ENCODE measurements at places on chromosomes 16 and 17. TPM values are rescaled to one million over a fixed set of nuclear protein-coding genes. Genes with fewer than 3 reads are reported as not detected.
A peak's percentile ranks its signal among the peaks of the same experiment; 100 is the strongest.

SRL gene
- total RNA-seq, result not detected

FAM171A2 gene
- total RNA-seq, result 4.6 TPM

GRCh38 chr16:82061861-82062525 is 26.9 kb downstream of the HSD17B2 start:
- peak; percentile 63 for DNase-seq

MAPT gene
- not detected for total RNA-seq

COX6A2 gene
- total RNA-seq, result not detected

KLHL10 gene
- total RNA-seq, result 2.3 TPM

- DNase-seq, result no peak
Measured at GRCh38 chr16:64948056-64948455, 173.8 kb downstream of the CDH11 start.

DNA sequence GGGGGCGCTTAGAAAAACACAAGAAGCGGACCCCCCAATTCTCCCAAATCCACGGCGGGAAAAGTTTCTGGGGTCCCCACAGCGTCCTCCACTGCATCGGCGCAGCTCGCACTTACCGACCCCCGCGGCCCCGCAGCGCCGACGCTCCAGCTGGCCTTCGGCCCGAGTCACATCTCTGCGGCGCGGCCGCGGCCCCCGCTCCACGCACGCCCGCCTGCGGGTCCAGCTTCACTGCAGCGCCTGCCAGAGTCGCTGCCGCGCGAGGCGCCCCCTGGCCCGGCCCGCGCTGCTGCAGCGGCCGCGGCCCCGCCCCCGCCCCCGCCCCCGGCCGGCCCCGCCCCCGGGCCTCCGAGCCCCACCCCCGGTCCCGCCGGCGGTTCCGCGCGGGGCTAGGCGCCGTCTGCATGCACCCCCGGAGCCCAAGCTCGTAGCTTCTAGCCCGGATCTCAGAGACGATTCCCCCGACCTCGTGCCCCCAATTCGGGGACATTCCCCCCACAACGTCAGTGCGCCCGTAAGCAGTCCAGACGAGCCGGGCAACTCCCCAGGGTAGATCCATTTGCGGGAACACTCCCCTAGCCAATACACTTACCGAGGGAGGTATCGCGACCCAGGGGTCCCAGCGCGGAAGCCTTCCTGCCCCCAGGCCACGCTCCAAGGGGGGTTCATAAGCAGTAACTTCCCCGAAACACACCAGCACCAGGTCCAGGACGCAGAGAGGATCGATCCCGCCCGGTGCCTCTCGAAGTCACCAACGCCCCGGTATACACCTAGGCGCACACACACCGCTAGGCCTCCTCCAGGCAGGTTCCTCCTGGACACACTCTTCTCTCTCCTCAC is at the start of gene GPRC5B:
Gene GPRC5B (minus strand): TSS at position 238 of the 840 bp plus-strand sequence. CDS start 12,003 bp downstream, outside the sequence.
- peak; percentile 54 for DNase-seq

DNA sequence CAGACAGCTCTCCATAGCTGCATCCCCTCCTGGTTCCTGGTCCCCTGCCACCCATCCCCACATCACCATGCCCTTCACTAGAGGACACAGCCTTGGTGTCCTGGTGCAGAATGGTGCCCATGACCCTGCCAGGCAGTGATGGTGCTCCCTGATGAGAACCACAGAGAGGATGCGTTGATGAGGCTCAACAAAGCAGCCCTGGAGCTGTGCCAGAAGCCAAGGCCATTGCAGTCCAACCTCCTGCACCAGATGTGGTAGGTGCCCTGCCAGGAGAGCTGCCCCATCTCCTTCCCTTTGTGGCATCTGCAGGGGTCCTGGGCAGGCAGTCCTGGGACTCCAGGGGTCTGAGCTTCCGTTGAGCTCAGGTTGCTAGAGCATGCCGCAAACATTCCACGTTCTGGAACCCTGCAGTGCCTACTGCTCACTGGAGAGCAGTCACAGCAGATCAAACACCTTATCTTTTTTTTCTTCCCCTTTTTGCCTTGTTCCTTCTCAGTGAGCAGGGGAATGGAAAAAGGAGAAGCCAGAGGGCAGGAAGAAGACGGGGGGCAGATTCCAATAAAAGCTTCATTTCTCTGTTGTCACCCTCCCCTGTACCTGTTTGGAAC is 5.3 kb upstream of the EPN3 start:
- DNase-seq, result no peak

- DNase-seq, result no peak
Measured at GRCh38 chr17:72531729-72532128, 410.9 kb downstream of the SOX9 start.

TRIM72 gene
- not detected for total RNA-seq

- DNase-seq, result no peak
Measured at GRCh38 chr16:55686671-55687070, 30.9 kb downstream of the SLC6A2 start.

TPSD1 gene
- not detected for total RNA-seq

NT5C3B gene
- total RNA-seq, result 69.8 TPM

- DNase-seq, result peak; percentile 17
Measured at GRCh38 chr17:68437979-68438822, 19.1 kb downstream of the WIPI1 start.

GRCh38 chr17:80279895-80280294 is 19.2 kb downstream of the RNF213 start:
- peak; percentile 93 for DNase-seq

DNA sequence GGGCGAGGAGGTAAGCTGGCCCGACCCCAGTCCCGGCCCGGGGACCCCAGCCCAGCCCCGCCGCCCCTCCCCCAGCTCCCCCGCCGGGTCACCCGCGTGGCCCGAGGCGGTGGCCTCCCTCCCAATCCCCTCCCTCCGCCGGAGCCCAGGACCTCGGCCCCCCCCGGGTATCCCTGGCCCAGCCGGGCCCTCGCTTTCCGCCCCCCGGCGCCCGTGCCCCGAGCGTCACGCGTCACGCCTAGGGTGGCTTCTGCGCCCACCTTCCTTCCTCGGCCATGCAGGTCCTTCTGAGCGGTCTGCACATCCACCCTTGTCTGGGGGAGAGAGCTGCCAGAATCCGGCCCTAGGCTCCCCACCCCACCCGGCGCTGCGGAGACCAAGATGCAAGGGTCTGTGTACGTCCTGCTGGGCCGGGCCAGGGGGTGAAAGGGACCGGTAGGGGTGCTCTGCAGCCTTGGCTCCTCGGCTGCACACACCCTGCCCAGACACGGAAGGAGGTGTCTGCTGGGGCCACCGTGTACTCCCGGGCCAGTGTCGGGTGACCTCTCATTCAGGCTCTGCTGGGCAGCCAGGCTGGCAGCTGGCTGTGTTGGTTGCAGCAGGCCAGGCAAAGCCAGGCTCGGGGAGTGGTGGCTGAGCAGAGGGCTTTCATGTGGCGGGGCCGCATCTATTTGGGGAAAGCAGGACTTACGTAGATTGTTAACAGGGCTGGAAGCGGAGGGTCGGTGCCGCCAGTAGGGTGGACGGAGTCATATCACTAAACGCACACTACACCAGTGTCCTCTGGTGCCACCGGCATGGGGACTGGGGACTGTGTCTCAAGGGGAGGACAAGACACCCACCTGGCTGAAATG is 754 bp downstream of the RAB11FIP4 start:
- no peak for DNase-seq

GRCh38 chr17:77542551-77543490 is 402.1 kb downstream of the SEC14L1 start:
- peak; percentile 90 for DNase-seq

- DNase-seq, result no peak
Measured at GRCh38 chr16:75567911-75568310, 1.7 kb downstream of the GABARAPL2 start.

CSH2 gene
- total RNA-seq, result not detected

- peak; percentile 33 for DNase-seq
Measured at GRCh38 chr17:56176091-56176490, 22.8 kb downstream of the ANKFN1 start.

- no peak for DNase-seq
Measured at GRCh38 chr17:77800816-77801215, 157.7 kb upstream of the TNRC6C start.

KRTAP2-1 gene
- total RNA-seq, result not detected

MSLN gene
- total RNA-seq, result not detected

WIPF2 gene
- total RNA-seq, result 5.9 TPM

DNA sequence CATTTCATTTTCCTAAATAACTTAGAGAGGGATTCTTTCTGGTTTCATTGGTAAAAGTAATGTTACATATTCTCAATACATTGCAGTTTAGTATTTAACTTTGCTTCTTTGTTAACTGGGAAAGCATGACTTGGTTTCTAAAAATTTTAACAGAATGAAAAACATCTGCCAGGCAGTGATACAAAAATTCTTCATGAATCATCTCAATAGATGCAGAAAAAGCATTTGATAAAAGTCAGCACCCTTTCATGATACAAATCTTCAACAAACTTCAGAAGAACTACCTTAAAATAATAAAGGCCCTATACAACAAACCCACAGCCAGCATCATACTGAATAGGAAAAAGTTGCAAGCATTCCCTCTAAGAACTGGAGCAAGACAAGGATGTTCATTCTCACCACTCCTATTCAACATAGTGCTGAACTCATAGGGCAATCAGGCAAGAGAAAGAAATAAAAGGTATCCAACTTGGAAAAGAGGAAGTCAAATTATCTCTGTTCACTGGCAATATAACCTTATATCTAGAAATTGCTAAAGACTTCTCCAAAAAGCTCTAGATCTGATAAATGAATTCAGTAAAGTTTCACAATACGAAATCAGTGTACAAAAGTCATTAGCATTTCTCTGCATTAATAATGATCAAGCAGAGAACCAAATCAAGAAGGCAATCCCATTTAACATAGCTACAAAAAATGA is 50.4 kb downstream of the SLFN5 start:
- DNase-seq, result peak; percentile 66

CDH5 gene
- not detected for total RNA-seq

KIF18B gene
- 2.1 TPM for total RNA-seq

DNA sequence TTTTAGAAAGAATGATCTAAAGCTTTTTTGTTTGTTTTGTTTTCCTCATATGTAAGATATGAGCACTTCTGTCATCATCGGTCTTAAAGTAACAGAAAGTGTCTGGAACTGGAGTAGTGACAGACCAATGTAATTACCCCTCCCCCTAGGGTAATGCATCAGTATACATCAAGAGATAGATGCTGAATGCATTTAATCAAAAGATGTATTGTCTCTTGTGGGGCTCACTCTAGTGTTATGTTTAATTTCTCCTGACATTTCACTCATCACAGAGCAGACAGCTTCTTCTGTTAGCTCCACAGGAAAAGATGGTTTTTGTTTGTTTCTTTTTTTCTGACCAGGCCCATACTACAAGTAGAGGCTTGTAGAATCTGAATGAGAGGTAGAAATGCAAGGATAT is 168.7 kb upstream of the C17orf78 start:
- no peak for DNase-seq

- no peak for DNase-seq
Measured at GRCh38 chr16:86346034-86346433, 164.3 kb upstream of the FOXF1 start.

NDE1 gene
- 27.6 TPM for total RNA-seq

HEATR3 gene
- total RNA-seq, result 25.1 TPM

DNA sequence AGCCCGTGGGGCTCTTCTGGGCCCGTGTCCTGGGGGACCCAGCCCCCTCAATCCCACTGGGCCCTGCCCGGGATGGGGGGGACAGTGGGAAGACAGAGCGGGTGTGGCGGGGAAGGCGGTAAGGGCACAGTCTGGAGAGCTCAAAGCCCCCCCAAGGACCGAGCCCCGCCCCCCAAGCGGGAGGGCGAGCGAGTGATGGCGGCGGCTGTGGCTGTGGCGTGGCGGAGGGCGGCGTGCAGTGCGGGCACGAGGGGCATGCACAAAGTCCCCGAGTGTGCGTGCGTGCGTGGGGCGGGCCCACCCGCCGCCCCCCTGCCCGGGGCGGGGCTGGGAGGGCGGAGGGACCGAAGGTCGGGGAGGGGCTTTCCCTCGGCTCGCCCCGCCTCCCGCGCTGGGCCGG is 3.6 kb upstream of the WDR24 start:
- no peak for DNase-seq

- DNase-seq, result peak; percentile 89
Measured at GRCh38 chr16:82995924-82996441, 369.2 kb downstream of the CDH13 start.

GPRC5C gene
- 0.25 TPM for total RNA-seq

- DNase-seq, result peak; percentile 45
Measured at GRCh38 chr16:77677129-77677528, 45.2 kb upstream of the NUDT7 start.

GAST gene
- not detected for total RNA-seq
